Testis (tissue), 5 donors: ENCODE measurements at places on chromosomes 7 and 10. TPM values are rescaled to one million over a fixed set of nuclear protein-coding genes. Genes with fewer than 3 reads are reported as not detected.

NKX2-3 gene
- total RNA-seq: 0.24 TPM

CALY gene
- total RNA-seq: 19.2 TPM

SFRP4 gene
- 18.5 TPM for total RNA-seq

NAMPT gene
- total RNA-seq: 60.4 TPM

ADK gene
- total RNA-seq: 55.3 TPM

WEE2 gene
- total RNA-seq: 1.4 TPM

CCL24 gene
- total RNA-seq: not detected

DNA sequence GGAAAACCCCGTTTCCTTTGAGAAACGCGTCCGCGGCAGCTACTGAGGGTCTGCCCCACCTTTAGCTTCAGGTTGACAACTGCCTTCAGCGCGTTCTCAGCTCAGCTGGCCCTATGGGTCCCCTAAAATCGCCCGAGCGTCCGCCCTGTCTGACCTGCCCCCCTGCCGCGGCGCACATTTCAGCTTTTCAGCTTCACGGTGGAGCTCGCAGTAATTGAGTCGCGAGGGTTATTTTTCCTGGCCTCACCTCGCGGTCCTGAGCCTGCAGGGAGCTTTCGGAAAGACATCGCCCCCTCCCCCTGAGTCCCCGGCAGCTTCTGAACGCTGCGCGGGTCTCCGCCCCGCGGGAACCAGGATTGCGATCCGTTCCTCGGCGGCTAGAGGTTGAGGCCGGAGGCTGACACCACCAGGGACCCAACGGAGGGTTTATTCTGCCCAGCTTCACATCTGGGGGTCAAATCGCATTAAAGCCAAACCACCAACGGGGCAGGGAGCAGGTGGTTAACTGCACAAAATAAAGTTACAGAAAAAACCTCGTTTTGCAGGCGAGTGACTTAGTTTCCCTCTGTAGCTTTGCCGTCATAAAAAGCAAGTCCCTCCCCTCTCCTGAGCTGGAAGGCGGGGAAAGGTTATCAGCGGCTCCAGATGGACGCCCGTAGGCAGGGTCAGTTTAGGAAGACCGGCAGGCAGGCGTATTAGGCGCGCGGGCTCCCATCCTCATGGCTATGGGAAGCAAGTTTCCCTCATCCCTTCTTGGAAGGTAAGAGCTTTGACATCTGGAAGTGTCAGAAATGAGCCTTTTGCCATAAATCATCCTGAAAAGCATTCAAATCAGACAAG, 11.0 kb downstream of the TWIST1 start:
- no peak for DNase-seq

GRCh38 chr7:39238234-39238869, 260.6 kb downstream of the POU6F2 start:
- DNase-seq: no peak

GRCh38 chr7:142385491-142386340, 127.9 kb upstream of the PRSS58 start:
- peak; percentile 53 for DNase-seq

GRCh38 chr7:69825113-69825972, 227.1 kb downstream of the AUTS2 start:
- no peak for DNase-seq

GRCh38 chr7:114889646-114890285, 32.1 kb upstream of the MDFIC start:
- DNase-seq: no peak

DNA sequence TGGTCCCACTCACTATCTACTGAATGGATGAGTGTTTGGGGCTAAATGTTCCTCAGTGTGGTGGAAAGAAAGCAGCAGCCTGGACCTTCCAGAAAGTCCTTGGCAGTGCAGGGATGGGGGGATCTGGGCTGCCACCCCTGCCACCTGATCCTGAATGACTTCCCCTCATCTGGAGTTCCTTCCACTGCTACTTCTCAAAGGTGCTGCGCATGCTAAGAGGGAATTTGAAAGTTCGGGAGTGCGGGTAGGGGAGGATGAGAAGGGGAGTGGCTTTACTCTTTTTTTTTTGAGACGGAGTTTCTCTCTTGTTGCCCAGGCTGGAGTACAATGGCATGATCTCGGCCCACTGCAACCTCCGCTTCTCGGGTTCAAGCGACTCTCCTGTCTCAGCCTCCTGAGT, 1.4 kb downstream of the KLRG2 start:
- DNase-seq: no peak

DNA sequence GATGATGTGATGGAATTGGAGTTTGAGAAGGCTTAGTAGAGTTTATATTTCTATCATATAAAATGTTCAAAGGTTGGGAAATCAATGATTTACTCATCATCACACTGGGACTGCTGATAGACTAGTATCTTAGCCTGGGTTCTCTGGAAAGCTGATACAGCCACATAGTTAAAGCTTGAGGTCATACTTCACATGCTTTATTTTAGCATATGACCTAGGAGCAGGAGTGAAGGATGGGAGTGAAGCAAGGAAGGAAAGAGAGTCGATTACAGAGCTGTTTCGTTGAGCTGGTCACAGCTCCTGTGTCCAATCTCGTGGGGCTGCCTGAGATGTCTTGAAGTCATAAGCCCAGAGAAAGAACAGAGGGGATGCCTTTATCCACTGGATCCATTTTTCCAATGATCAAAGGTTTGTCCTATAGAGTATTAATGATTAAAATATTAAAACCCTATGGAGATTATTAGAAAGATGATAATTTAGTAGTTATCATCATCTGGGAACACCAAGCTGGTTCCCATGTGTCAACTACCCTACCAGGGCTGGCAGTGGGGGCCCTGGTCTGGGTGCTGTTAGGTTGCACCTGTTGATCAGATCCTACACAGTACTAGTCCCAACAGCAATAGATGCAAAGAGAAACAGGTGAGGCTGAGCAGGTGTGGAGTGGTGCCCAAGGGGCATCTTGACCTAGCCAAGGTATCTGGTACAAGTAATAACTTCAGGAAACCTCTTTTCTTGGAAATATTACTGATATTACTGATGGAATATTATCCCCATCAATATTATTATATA, 77.8 kb downstream of the BAMBI start:
- no peak for DNase-seq

DNA sequence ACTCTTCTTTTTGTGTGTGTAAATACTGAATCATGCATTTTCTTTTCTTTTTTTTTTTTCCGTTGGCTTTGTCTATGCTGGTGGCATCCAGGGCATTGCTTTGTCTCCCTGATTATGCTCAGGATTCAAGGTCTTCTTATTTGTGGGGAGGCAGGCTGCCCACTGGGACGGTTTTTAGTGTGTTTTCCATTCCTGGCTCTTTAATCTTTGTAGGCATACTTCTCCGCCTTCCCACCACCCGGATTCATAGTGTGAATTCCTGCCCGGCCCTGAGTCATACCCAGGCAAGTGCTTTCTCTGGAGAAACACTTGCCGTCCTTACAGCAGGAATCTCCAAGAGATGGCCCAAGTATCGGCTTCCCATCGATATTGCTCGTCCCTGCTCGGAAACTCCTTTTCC, 5.2 kb downstream of the ZNF655 start:
- DNase-seq: no peak

DNA sequence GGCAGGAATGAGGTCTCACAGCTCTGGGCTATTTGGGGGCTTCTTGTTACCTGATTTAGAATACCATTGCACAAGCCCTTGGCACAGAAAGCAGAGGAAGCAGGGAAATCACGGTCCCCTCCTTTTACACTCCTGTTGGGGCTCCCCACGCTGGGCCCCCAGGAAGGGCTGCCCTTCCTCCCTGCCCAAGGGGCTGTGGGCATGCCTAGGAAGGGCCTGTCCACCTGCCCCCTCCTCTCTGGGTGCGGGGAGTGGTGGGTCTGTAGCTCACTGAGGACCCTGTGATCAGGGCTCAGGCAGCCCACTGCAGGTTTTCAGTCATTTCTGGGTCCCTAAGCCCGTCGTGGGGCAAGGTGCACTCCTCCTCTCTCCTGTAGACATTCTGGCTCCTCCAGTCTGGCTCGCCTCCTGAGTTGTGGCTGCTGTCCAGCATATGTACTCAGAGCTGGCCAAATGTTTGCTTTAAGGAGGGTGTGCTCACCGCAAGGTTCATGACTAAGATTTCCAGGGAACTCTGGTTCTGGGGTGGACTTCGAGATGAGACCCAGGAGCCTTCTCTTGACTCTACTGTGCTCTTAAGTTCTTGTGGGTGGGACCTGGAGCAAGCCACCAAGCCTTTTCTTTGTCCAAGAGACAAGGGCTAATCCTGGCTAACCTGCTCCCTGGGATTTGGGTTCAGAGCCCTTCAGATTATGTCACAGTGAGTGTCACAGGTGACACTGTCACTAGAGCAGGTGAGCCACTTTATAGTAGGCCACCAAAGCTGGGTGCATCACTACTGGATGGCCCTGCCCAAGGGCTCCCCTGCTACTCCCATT, 56.0 kb downstream of the TACR2 start:
- DNase-seq: peak; percentile 67

GRCh38 chr7:80740778-80741545, 102.5 kb downstream of the CD36 start:
- DNase-seq: no peak

GRCh38 chr7:64863021-64863420, 40.1 kb upstream of the ZNF273 start:
- no peak for DNase-seq

DNA sequence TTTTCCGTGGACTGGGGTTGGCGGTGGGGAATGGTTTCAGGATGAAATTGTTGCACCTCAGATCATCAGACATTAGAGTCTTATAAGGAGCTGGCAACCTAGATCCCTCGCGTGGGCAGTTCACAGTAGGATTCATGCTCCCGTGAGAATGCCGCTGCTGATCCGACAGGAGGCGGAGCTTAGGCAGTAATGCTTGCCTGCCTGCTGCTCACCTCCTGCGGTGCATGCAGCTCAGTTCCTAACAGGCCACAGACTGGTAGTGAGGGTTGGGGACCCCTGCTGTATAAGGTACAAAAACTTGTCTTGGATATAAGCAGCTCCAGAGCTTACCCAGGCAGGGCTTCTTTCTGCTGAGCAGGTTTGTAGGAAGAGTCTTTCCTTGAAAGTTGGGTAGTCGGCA, 53.9 kb downstream of the SHH start:
- no peak for DNase-seq

DNA sequence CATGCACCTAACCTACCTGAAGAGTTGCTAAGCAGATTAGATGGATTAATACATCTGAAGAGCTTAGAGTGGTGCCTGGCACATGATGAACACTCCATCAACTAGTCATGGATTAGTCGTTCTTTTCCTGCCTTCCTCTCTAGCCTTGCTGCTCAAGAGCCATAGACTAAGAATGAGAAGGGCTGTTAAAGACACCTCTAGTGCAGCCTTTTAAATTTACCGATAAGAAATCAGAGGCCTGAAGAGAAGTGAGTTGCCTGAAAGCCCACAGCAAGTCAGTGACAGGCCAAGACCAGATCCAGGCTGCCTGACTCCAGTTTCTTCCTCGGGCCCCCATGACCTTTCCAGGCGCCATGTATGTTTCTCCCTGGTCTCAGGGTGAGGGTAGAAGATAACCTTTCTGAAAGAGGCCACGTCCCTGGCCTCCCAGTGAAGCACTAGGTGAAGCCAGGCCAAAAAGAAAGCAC, 6.5 kb downstream of the TSPAN15 start:
- DNase-seq: no peak

GRCh38 chr10:122413327-122413726, 38.8 kb downstream of the PLEKHA1 start:
- DNase-seq: no peak

DNA sequence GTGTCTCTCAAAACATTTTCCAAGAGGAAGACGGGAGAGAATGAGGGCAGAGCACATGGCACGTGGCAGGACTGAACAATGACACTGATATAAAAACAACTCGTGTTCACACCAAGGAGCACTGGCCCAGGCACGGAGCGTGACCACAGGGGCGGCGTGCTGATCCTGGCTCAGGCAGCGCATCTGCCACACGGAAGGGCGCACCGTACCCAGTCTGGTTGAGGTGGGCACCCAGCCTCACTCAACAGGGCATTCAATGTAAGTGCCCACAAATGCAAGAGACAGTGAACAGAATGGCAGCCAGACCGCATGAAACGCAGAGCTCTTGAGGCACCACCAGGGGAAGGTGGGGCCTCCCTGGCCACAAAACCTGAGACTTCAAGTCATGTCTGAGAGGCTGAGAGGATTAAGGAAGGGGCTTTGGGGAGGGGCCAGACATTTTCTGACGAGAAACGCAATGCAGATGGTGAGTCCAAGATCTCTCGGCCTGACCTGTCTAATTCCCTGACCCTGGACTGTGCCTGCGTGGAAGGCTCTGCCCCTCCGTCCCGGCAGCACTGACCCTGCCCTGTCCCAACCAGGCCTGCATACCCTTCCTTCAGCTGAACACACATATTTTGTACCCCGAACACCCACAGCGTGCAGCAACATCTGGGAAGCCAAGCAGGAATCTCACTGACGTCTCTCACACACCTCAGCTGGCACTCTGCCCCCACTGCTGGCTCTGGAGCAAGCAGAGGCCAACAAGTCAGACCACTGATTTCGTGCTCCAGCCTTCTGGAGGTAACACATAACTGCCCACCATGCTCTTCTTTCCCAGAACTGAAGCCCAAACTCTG, 35.5 kb downstream of the VOPP1 start:
- DNase-seq: no peak

- DNase-seq: no peak
Observed at GRCh38 chr10:5413012-5413938, 918 bp downstream of the NET1 start.

DNA sequence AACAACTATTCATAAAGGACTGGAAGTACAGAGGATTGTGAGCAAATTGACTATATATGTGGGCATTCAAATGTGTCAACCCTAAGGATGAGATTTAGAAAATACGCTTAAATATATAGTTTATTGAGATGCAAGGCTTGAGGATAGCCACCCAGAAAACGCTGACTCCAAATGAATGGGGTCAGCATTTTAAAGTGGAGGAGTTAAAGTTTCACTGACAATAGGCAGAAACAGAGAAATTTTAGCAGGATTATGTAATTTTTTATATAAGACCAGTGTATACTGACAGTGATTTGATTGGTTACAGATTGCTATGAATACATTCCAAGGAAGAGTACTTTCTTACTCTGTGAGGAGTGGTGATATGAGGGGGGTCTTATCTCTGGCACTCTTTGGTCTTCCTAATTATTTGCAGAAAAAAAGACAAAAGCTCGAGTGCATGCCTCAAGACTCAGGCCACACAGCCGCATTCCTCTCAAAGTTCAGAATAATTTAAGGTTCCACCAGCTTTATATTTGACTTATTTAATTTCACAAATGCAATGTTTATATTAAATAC, 38.6 kb upstream of the ARL4A start:
- no peak for DNase-seq

DNA sequence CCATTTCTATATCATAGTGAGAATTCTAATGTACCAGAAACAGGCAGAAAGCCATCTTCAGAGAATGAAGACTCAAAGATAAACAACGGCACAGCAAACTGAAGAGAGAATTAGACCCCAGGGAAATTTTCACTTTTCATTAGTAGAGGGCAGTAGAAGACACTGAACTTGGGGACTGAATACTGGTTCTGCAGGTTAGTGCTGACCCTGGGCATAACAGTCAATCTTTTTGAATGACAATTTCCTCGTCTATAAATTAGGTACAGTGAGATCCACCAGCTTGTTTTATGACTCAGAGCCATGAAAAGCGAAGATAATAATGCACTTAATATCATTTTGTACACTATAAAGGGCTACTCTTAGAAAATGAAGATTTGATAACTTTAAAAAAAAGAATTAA, 13.7 kb downstream of the FKBP14 start:
- DNase-seq: no peak

GRCh38 chr7:143233816-143234532, 12.1 kb downstream of the TAS2R40 start:
- no peak for DNase-seq
